ENCODE measurements at places on chromosomes 4 and X. TPM values are rescaled to one million over a fixed set of nuclear protein-coding genes. Genes with fewer than 3 reads are reported as not detected.

The PPBP gene
- total RNA-seq = not detected

The LRCH2 gene
- 19.7 TPM for total RNA-seq

The ARMCX4 gene
- 10.5 TPM for total RNA-seq

The PNMA5 gene
- total RNA-seq = not detected

The PRDM8 gene
- 11.9 TPM for total RNA-seq
